ENCODE measurements at places on chromosomes 12 and 14.

- no peaks in the 10 kb centered on the region for H3K4me1 ChIP-seq
- DNase-seq, result no peak
- no peak overlapping the region for H3K27ac ChIP-seq
- no peaks in the 10 kb centered on the region for H3K36me3 ChIP-seq
- H3K27me3 ChIP-seq, result no peaks in the 10 kb centered on the region
These were observed 40.6 kb downstream of the GXYLT1 start for GRCh38 chr12:42104087-42104486.

DNA sequence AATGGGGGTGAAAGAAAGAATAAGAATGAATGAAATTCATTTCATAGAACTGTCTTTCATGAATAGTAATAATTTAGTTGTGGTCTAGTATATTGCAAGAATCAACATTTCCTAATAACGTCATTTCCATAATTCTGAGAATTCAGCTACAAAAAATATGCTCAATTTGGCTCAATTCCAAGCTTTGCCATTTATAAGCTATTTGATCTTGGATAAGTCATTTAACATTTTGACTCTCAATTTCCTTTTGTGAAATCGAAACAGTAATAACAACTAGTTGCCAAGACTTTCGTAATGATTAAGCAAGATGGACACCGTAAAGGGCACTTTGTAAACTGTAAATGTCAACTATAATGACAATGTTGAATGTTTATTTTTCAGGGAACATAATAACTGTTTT is 18.1 kb downstream of the NOS1 start:
- H3K36me3 ChIP-seq, result no peaks in the 10 kb centered on the region
- no peaks in the 10 kb centered on the region for H3K27me3 ChIP-seq
- no peak overlapping the region for H3K4me3 ChIP-seq
- no peaks in the 10 kb centered on the region for H3K4me1 ChIP-seq
- H3K27ac ChIP-seq, result no peak overlapping the region

- H3K27ac ChIP-seq, result no peak overlapping the region
- no peak for DNase-seq
- no peak overlapping the region for H3K4me3 ChIP-seq
- H3K27me3 ChIP-seq, result no peaks in the 10 kb centered on the region
- no peaks in the 10 kb centered on the region for H3K4me1 ChIP-seq
These were observed 8.2 kb upstream of the PAWR start for GRCh38 chr12:79698966-79699365.

- no peak for DNase-seq
- no peaks in the 10 kb centered on the region for H3K27me3 ChIP-seq
- H3K4me3 ChIP-seq, result no peak overlapping the region
- H3K27ac ChIP-seq, result no peak overlapping the region
- no peaks in the 10 kb centered on the region for H3K4me1 ChIP-seq
These were observed 105.5 kb upstream of the MAP1LC3B2 start for GRCh38 chr12:116453631-116454030.

- peaks cover 4% of the 10 kb centered on the region for H3K4me1 ChIP-seq
- no peak overlapping the region for H3K27ac ChIP-seq
- H3K36me3 ChIP-seq, result no peaks in the 10 kb centered on the region
- H3K4me3 ChIP-seq, result no peak overlapping the region
- H3K27me3 ChIP-seq, result no peaks in the 10 kb centered on the region
These were observed 1187.3 kb upstream of the TMEM132C start for GRCh38 chr12:127079636-127080035.

- H3K4me3 ChIP-seq, result no peak overlapping the region
- no peaks in the 10 kb centered on the region for H3K4me1 ChIP-seq
- peaks cover 4% of the 10 kb centered on the region for H3K27me3 ChIP-seq
- H3K36me3 ChIP-seq, result no peaks in the 10 kb centered on the region
- DNase-seq, result no peak
These were observed 3.2 kb downstream of the MSI1 start for GRCh38 chr12:120365675-120366340.

DNA sequence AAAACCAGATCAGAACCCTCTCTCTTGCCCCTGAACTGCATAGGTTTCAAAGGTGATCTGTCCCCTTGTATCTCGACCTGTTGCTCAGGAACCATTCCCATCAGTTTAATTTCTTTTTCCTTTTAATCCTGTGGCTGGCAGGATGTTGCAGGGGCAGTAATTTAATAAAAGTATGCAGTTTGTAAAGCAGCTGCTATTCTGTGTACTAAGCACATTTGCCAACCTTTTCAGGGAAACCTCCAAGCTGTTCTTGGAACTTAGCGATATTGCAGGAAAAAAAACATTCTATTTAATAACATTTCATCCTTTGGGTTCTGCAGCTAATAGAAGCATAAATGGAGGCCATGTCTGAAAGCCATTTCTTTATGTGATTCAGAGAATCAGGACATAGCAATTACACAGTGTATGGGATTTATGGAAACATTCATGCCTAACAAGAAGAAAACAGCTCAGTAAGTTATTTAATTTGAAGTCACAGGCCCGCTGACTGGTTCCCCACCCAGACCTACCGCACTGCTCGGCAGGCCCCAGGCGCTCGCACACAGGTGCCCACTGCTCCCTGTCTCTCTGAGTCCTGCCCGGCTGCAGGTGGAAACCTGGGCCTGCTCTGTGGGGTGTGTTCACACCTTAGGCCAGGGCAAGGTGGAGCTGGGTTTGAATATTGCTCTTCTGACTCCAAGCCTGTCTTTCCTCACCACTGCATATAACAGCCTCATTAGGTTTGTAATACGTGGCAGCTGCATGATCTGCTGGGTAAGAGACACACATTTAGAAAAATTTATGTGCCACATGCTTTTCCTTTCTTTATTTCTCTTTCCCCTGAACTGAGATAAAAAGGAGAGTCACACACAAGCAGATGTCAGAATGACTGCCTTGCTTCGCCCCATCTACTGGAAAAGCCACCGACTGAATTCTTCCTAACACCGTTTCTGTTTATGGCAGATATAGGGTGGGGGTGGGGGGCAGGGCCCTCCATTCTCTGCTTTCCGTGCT is 119.7 kb downstream of the SLC25A47 start:
- no peaks in the 10 kb centered on the region for H3K4me1 ChIP-seq
- no peak for DNase-seq
- no peak overlapping the region for H3K4me3 ChIP-seq
- H3K27ac ChIP-seq, result no peak overlapping the region
- no peaks in the 10 kb centered on the region for H3K27me3 ChIP-seq
- H3K36me3 ChIP-seq, result no peaks in the 10 kb centered on the region

- H3K36me3 ChIP-seq, result no peaks in the 10 kb centered on the region
- H3K4me1 ChIP-seq, result peaks cover 17% of the 10 kb centered on the region
- peak overlapping the region; percentile 90 for H3K27ac ChIP-seq
- H3K27me3 ChIP-seq, result no peaks in the 10 kb centered on the region
- H3K4me3 ChIP-seq, result no peak overlapping the region
- peak; percentile 61 for DNase-seq
These were observed 1.6 kb upstream of the INF2 start for GRCh38 chr14:104687601-104688504.

DNA sequence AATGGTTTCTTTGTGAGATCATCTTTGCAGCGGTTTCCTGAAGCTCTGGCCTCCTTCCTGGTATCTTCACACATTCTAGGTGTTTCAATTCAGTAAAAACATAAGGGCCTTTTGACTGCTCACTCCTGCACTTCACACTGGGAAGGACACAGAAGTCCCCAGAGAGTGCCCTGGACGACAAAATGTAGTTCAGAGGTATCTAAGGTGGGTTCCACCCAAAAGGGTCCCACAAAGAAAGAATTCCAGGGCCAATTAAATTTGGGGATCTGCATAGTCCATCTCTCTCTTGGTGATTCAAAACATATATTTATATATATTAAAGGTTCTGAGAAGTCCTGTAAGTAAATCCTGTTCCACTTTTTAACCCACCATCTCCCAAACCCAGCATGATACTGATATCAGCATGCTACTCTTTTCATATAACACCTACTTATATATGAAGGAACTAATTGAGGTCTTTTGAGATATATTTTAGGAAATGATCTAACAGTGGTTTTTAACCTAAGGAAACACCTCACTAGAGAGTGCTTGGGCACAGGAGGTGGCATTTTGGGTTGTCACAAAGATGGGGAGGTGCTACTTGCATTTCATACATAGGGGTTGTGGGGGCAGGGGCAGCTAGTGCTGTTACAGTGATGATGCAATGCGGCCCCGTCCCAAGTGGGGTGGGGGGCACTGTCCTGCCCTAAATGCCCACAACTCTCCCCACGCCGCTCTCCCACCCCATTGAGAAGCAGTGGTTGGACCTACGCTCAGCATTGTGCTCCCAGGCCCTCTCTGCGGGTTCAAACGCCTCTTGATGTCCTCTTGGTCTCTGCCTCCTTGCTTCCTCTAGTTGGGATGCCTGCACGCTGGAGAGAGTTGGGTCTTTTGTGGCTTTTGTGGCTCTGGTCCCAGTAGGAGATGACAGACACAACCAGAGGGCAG is 109.4 kb downstream of the ARF6 start:
- peak overlapping the region; percentile 98 for H3K27ac ChIP-seq
- peak overlapping the region; percentile 58 for H3K4me3 ChIP-seq
- peak; percentile 40 for DNase-seq
- peaks cover 29% of the 10 kb centered on the region for H3K4me1 ChIP-seq

DNA sequence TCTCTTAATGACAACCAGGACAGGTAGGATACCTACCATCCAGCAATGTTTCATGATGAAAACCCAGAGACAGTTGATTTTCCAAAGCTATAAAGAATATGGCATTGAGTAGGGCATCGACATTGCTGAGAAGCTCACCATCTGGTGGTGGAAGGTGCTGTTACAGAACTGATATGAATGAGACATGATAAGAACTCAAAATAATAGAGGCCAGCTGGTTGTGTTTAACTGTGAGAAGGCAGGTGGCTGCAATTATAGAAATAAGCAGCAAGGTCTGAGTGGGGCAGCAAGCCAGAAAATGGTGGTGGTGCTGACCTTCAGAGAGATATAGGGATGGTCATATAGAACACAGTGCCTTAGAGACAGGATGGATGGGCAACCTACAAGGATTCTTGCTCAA is 449.7 kb downstream of the BTG1 start:
- no peak for DNase-seq
- H3K27me3 ChIP-seq, result no peaks in the 10 kb centered on the region
- no peak overlapping the region for H3K4me3 ChIP-seq
- H3K4me1 ChIP-seq, result no peaks in the 10 kb centered on the region

Data from breast epithelium (tissue), 4 donors.